ENCODE measurements at places on chromosomes 5 and 9.

DNA sequence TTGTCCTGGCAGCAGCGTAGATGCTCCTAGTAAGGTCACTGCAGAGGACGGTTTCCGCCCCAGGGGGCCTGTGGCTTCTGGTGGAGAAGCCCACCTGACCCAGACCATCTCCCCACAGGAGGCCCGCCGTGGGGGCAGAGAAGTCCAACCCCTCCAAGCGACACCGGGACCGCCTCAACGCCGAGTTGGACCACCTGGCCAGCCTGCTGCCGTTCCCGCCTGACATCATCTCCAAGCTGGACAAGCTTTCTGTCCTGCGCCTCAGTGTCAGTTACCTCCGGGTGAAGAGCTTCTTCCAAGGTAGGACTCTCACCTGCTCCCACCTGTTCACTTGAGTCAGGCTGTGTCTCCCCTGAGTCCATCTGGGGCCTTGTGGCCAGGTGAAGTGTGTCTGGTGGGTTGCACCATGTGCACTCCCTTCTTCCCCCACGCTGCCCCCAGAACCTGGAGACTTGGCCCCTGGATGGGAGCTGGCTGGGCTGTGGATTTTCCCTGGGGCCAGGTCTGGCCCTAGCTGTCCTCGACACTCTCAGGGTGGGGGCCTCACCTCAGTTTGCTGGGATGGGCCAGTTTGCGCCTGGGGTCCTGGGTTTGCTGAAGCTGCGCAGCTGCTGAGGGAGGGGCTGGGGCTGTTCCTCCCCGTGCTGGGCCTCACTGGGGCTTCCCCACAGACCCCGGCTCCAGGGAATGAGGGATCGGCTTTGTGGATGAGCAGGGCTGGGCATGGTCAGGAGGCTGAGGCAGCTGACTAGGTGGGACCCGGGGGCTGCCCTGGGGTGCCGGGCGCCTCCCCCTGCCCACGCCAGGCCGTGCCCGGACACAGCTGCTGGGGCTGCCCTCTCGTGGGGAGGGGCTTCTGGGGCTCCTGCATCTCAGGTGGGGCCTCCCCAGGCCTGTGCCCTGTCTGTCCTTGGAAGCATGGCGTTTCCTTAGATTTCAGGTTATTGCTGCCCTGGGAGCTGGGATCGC is 32.4 kb downstream of the AHRR start:
- no peak for DNase-seq

- no peak for DNase-seq
These were observed 81.9 kb downstream of the ISL1 start for GRCh38 chr5:51465165-51465564.

DNA sequence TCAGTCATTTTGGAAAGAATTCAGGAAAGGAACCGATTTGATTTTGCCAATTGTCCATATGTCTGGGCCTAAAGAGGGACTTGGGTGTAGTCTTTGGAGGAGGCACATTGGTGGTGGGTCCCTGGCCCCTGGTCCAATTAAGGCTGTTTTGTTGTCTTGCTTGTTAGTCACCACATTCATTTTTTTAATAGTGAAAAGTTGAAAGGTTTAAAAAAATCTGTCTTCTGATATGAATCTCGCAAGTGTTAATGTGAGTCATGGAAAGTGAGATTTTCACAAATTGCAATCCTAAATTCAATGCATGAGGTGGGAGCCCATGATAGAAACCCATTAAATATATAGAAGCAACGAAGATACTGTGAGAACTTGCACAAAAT is 165.9 kb upstream of the OTULINL start:
- DNase-seq: no peak

DNA sequence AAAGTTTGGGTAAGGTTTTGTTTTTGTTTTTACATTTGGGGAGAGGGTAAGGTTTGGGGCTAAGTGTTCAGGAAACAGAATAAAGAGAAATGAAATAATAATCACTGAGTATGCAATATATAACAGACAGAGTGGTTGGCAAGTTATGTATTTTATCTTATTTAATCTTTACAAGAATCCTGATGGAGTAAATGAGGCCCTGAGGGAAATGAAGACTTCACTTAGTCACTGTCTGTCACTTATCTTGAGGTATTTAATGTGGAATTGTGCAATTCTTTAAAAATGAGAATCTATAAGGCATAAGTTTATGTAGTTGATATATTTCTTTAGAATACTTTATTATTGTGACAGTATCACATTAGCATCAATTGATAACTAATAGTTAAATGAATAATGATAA is 48.1 kb downstream of the TEK start:
- DNase-seq: no peak

GRCh38 chr5:62643556-62644451 is 65.2 kb downstream of the LRRC70 start:
- DNase-seq: peak; percentile 34

- no peak for DNase-seq
These were observed 55.2 kb downstream of the APBA1 start for GRCh38 chr9:69617006-69617405.
